ENCODE measurements at places on chromosomes 7 and 10.

DNA sequence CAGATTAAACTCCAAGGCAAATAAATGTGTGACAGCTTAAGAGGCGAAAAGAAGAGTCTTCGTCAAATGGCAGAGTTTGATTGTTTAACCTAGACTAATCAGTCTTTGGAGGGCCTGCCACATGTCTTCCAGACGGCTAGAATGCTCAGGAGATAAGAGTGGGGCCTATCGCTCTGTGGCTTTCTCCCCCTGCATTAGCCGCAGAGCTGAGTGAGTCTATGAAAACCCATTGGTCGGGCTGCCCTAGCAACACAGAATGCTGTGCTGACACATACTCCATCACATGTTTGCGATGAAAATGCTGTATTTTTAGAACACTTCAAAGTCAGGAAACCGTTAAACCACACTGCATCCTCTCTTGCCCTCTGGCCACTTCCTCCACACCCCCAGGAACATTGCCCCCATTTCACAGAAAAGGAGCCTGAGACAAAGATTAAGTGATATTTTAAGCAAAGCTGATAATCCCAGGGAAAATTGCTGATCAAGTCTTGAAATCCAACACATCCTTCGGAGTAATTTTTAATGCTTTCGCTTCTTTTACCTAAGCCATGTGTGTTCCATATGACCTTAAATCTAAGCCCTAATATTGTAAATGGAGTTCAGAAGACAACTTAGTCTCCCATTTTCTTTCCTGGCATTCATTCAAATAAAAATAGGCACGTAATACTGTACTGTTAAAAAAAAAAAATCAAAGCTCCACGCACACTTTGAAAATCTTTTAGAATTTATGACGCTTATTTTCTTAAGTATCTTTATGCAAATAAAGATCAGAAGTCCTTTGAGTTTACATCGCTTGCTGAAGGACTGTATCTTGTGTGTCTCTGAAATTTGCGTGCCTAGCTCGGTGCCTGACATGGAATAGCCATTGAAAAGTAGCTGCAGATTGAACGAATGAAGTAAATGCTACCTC, 161.2 kb downstream of the CELF2 start:
- no peak for DNase-seq

- DNase-seq: no peak
These were observed 29.9 kb downstream of the MBL2 start for GRCh38 chr10:52742731-52743130.

DNA sequence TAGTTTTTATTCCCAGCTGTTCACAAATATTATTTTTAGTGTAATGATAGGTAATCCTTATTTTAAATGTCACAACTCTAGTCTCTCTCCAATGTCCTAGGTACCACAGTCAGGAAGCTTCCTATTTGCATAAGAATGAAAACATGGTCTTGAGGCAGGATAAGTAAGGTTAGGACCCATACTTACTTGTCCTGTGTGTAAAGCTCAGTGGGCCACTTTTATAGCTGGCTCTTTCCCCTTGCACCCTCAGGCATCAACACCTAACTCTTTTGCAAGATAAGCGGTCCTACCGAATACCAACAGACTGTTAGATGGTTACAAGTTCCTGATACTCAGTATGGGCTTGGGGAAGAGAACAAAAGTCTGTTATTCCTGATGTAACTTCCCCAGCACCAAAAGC, 986.9 kb downstream of the NRG3 start:
- no peak for DNase-seq

DNA sequence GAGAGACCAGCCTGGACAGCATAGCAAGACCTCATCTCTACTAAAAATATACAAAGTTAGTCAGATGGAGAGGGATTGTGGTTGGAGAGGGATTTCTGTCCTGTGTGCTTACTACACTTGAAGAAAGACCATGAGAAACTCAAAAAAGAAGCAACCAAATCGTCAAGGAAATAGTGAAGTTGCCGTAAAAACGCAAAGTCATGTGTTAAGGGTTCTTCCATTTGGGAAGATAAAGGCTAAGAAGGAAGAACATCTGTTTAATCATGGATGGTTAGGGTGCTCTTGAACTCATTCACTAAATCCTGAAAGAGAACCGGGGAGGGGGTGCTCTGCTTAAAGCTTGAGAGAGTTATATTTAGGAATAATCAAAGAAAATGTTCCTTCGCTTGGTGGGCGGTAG, 59.8 kb upstream of the KDM7A start:
- DNase-seq: no peak
